CD4-positive, alpha-beta T cell treated with Interleukin-15 for 4 hours (primary cell): ENCODE measurements at places on chromosomes 3 and 15.

- no peak for DNase-seq
Measured at GRCh38 chr3:72161881-72162595, 377.1 kb upstream of the PROK2 start.

DNA sequence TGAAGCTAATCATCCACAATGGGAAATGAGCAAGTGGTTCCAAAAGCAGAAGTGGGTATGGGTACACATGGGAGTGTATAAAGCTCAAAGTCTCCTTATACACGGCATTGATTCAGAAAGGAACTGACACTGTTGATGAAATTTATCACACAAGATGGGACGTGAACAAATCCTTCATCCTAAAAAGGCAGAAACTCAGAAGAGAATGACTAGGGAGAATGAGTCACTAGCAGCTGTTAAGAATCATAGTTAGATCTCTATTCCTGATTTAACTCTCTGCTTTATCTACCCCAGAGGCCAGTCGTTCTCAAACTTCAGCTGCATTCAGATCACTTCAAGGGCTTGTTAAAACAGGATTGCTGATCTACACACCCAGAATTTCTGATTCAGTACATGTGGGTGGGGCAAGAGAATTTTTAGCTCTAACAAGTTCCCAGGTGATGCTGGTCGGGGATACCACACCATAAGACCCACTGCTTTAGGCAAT is 97.7 kb upstream of the PHLDB2 start:
- DNase-seq = no peak

GRCh38 chr3:141992512-141992911 is 116.1 kb downstream of the ATP1B3 start:
- no peak for DNase-seq

GRCh38 chr3:81778678-81779182 is 17.3 kb upstream of the GBE1 start:
- DNase-seq = no peak

GRCh38 chr3:78801926-78802561 is 965.8 kb downstream of the ROBO1 start:
- no peak for DNase-seq
